NCI-H748 treated with DMSO at 0.1 percent for 48 hours (cell line): ENCODE measurements at places on chromosomes 11 and 22.

DNA sequence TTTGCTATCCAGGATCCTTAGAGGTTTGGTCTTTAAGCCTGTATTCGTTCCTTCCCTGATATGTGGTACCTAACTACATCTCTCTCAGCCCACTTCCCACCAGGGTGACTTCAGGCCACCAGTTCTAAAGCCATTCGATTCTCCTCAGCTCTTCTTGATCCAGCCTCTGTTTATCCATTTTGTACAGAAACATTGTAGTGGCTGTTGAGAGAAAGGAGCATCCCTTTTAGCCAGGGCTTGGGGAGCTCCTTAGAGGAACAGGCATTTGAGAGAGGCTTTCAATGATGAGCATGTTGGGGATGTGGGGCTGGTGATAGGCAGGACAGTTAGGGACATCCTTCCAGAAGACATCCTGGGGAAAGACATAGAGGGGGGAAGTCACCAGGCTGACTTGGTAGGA is 17.9 kb downstream of the UBE2L3 start:
- no peak for DNase-seq

- no peak for DNase-seq
Observed at GRCh38 chr11:102499931-102500330, 30.6 kb downstream of the MMP7 start.

- DNase-seq: no peak
Observed at GRCh38 chr11:66493130-66493529, 12.9 kb downstream of the DPP3 start.

GRCh38 chr22:38398609-38399461 is 56.2 kb downstream of the KCNJ4 start:
- peak; percentile 65 for DNase-seq

DNA sequence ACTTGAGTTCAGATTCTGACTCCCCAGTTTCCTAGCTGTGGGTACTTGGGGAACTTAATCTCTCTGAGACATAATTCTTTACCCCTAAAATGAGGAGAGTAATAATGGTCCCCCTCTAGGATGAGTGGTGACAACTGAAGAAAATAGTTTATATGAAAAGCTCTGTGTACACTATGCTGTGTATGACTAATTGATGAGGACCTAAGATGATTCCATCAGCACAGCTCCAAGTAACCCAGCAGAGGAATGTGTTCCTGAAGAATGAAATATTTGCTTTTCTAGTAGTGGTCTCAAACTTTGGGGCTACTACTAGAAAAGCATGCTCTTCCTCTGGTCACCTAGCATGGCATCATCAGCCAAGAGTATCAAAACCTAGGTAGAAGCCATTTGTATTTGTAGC is 217.3 kb upstream of the NARS2 start:
- DNase-seq: no peak

DNA sequence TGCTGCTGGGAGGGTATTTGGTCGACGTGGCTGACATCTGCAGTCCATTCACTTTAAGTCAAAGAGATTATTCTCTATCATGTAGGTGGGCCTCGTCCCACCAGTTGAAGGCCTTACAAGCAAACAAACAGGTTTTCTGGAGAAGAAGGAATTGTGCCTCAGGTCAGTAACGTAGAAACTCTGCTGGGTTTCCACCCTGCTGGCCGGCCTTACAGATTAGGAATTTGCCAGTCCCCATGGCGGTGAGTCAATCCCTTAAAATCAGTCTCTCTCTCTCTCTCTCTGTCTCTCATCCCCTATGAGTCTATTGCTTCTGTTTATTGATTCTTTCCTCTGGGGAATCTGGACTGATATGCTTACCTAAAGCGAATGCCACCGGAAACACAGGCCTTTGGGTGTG is 75.4 kb upstream of the FGF3 start:
- DNase-seq: no peak

DNA sequence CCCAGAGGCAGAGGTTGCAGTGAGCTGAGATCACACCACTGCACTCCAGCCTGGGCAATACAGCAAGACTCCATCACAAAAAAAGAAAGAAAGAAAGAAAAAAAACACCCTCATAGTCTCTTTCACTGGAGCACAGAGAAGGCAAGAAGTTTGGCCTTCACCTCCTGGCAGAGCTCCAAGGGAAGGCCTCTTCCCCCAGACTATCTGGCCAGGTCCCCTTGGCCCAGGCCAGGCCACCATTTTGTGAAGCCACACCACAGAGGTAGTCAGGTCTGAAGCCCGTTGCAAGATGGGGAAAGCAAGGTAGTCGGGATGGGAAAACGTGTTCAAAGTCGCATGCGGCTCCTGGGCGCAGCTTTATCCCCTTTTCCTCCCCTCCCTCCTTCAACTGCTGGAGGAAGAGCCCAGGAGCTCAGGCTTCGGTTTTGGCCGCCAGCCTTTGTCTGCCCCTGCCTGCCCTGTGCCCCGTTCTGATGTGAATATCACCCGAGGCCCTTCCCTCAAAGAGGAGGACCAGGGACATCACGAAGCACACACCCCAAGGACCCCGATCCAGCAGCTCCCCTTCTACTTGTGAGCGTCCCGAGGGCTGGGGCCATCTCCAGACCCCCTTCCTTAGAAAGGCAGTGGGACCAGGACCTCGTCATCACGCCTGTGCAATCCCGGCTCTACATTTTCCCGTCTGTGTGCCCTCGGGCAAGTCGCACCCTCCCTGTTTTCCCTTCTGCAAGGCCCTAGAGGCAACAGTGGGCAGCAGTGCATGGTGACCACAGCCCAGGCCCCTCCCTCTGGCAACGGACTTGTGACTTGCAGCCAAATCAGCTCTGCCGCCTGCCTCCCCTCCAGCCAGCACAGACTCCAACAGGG is 17.7 kb downstream of the CABP7 start:
- DNase-seq: no peak

GRCh38 chr22:19807914-19808872 is 46.5 kb downstream of the GNB1L start:
- DNase-seq: no peak

- DNase-seq: no peak
Observed at GRCh38 chr11:129440028-129440713, 64.5 kb downstream of the BARX2 start.

DNA sequence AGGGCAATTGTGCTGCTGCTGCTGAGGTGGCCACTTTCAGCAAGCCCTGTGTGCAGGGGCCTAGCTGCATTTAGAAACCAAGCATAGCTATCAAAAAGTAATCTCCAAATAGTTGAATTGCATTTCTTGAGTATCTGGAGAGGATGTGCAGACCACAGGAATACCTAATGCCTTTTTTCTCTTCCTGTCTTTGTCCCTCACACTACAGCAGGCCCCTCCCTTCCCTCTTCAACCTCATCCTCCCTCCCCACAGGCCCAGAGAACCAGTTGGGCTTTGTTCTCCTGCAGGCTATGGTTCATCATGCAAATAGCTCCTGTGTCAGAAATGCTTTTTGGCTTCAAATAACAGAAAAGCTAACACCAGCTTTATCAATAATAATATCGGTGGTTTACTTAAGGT is 47.7 kb downstream of the DKK3 start:
- no peak for DNase-seq

DNA sequence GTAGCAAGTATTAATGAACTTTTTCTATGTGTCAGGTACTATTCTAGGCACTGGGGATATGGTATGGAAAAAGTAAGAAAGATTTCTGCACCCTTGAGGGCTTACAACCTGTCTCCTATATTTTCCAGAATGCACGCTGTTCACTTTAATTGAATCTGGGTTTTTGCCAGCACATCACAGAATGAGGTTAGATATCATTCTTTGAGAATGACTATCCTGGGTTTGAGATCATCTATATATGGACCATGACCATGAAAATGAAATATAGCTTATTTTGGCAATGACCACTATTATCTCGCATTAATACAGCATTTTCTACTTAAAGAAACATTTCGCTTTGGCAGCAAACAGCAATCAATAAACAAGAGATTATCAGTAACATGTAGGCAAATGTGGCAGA is 46.9 kb downstream of the C11orf71 start:
- no peak for DNase-seq

DNA sequence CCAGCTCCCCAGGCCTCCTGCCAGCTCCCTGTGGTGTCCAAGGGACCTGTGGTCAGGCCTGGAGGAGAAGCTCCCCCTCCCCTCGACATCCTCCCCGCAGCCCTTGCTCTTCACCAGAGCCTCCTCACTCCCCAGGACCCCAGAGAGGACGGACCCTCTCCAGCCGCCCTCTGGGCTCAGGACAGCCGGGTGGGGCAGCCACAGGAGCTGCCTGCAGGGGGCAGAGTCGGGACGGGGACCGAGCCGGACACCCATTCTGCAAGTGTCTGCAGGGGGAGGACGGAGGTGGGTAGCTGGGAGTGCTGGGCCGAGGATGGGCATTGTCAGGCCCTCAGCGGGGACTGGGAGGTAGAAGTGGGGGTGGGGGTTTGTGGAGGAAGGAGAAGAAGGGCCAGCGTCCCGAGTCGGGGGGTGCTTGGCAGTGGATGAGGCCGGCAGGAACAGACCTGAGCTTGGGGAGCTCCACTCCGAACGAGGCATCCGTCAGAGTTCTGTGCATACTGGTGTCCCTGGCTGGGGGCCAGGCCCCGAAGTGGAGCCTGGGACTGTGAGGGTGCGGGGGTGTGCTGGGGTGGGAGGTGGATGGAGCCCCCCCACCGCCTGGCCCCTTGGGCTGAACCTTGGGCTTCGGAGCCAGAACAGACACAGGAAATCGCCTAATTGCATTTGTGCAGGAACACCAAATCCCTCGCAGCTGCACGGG is 15.2 kb downstream of the PRR33 start:
- no peak for DNase-seq

- no peak for DNase-seq
Observed at GRCh38 chr22:29663180-29663821, 56.5 kb upstream of the CABP7 start.

- DNase-seq: no peak
Observed at GRCh38 chr11:134398079-134398444, 14.0 kb downstream of the B3GAT1 start.

GRCh38 chr11:2835296-2835695 is 50.3 kb downstream of the CDKN1C start:
- no peak for DNase-seq

GRCh38 chr11:103871923-103872551 is 164.4 kb upstream of the DDI1 start:
- DNase-seq: no peak

GRCh38 chr22:35131525-35132000 is 65.6 kb downstream of the ISX start:
- no peak for DNase-seq

DNA sequence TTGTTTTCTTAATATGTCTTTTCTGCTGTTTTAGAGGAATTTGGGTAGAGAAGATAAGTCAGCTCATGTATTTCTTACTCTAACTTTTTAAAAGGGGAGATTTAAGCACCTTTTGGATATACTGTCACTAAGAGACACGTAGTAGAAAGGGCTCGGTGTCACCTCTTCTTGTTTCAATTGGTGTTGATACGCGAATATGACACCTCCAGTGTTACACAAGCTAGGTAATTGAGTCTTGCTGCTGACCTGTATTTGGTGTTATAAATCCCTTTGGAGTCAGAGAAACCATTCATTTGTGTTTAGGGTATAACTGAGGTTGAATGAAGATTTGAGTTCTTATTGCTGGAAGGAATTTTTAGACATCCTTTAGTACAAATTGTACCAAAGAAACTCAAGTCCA is 25.6 kb downstream of the FAR1 start:
- no peak for DNase-seq

DNA sequence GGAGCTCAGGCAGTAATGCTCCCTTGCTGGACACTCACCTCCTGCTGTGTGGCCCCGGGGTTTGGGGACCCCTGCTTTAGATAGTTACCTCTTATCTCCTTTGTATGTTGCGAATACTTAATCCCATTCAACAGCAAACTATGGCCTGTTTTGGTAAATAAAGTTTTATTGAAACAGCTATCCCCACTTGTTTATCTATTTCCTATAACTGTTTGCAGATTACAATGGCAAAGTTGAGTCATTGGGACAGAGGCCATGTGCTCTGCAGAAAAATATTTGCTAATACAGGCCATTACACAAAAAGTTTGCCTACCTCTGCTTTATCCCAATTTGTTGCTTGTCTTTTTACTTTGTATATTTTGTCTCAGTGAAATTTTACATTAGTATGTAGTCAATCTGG is 68.4 kb downstream of the CACNA1I start:
- DNase-seq: no peak

- DNase-seq: no peak
Observed at GRCh38 chr11:117795638-117796455, 1.2 kb downstream of the DSCAML1 start.
